Activated naive CD4-positive, alpha-beta T cell treated with anti-CD3 and anti-CD28 coated beads for 36 hours (primary cell): ENCODE measurements at places on chromosomes 11 and 22. TPM values are rescaled to one million over a fixed set of nuclear protein-coding genes. Genes with fewer than 3 reads are reported as not detected.

- no peak for DNase-seq
- peaks cover 13% of the 10 kb centered on the region for H3K27me3 ChIP-seq
- no peak overlapping the region for H3K4me3 ChIP-seq
- peaks cover 4% of the 10 kb centered on the region for H3K4me1 ChIP-seq
- no peaks in the 10 kb centered on the region for H3K36me3 ChIP-seq
- no peak overlapping the region for H3K27ac ChIP-seq
Observed at GRCh38 chr11:125258291-125259032, 93.9 kb downstream of the PKNOX2 start.

- peaks cover 3% of the 10 kb centered on the region for H3K27me3 ChIP-seq
- H3K27ac ChIP-seq = no peak within 1 kb of the TSS
- no peaks in the 10 kb centered on the region for H3K36me3 ChIP-seq
- H3K4me1 ChIP-seq = no peaks in the 10 kb centered on the region
- no peak for DNase-seq
- H3K4me3 ChIP-seq = no peak within 1 kb of the TSS
Observed at GRCh38 chr11:94303966-94304958, at the start of gene IZUMO1R. Gene IZUMO1R (plus strand): TSS chr11:94304580. CDS start chr11:94305637, 1,057 bp downstream.

The HPX gene
- 0.64 TPM for total RNA-seq

- H3K4me3 ChIP-seq = no peak overlapping the region
- no peak for DNase-seq
- peaks cover 2% of the 10 kb centered on the region for H3K4me1 ChIP-seq
- peaks cover 1% of the 10 kb centered on the region for H3K36me3 ChIP-seq
- H3K27me3 ChIP-seq = no peaks in the 10 kb centered on the region
- H3K27ac ChIP-seq = no peak overlapping the region
Observed at GRCh38 chr11:10476342-10476741, 21.3 kb downstream of the AMPD3 start.

DNA sequence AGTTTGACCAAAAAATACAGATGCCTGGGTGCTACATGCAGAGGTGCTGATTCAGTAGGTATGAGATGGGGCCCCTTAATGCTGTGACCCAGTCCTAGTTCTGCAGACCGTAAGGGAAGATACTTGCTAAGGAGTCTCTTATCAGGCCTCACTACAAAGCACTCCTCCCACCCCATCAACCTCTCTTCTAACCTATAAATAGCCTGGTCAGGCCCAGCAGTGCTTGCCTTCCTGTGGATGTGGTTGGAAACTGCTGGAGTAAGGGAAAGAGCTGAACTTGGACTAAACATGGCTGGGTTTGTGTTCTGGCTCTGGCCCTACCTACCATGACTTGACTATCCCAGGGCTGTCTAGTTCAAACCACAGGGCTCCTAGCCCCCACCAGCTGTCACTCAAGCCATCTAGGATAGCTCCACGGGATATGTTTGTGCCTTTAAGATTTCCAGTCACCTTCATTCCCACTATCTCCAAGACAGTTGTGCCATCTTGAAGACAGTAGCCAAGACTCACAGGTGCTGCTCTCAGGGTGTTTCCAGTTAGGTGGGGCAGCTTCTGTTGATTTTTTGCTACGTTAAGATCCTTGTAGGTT lies 9.5 kb upstream of the DKK3 start:
- H3K27ac ChIP-seq = no peak overlapping the region
- no peak for DNase-seq
- H3K27me3 ChIP-seq = peaks cover 21% of the 10 kb centered on the region
- H3K36me3 ChIP-seq = no peaks in the 10 kb centered on the region
- H3K4me3 ChIP-seq = no peak overlapping the region

The MDK gene
- total RNA-seq = 2.9 TPM

DNA sequence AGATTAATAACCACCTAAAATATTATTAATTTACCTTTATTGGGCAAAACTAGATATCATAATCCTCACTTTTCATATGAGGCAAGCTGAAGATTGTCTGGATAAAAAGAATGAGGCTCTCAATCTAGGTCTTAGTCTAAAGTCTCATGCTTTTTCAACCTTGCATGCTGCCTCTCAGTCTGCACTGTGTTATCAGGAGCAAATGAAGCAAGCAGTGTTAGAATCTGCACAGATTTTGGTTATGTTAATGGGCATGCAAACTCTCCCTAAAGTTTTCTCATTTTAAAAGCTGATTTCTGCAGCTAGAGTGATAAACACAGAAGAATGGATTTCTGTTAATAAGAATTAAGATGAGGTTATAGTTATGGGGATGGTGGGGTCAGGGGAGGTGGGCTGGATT lies 350.7 kb upstream of the C11orf87 start:
- H3K36me3 ChIP-seq = no peaks in the 10 kb centered on the region
- H3K27ac ChIP-seq = no peak overlapping the region

DNA sequence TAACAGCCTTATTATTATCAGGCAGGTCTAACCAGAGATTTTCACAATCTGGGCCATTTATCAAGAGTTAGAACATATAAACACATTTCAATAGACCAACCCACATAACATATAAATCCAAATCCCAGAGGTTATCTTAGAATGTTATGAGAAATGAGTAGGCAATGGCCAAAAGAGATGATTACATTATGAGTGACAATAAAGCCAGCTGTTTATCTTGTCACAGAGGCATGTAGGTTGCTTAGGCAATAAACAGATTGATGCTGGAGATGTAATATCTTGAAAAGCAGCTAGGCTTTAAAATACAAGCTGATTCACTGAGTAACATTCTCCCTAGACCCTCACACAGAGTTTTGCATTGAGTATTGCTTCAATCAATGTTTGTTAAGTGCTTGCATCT lies 148.5 kb upstream of the SESN3 start:
- no peak for DNase-seq
- H3K4me1 ChIP-seq = peaks cover 11% of the 10 kb centered on the region
- H3K4me3 ChIP-seq = no peak overlapping the region
- H3K27me3 ChIP-seq = no peaks in the 10 kb centered on the region
- H3K36me3 ChIP-seq = no peaks in the 10 kb centered on the region

- no peak overlapping the region for H3K4me3 ChIP-seq
- H3K36me3 ChIP-seq = peaks cover 4% of the 10 kb centered on the region
Observed at GRCh38 chr11:67996622-67997474, 7.0 kb downstream of the UNC93B1 start.

- peak; percentile 85 for DNase-seq
- no peaks in the 10 kb centered on the region for H3K36me3 ChIP-seq
- H3K27ac ChIP-seq = no peak overlapping the region
- no peak overlapping the region for H3K4me3 ChIP-seq
- no peaks in the 10 kb centered on the region for H3K27me3 ChIP-seq
Observed at GRCh38 chr22:39490135-39490798, 11.8 kb upstream of the MIEF1 start.

GRCh38 chr22:50190941-50191741 lies 5.4 kb downstream of the TRABD start:
- peaks cover 53% of the 10 kb centered on the region for H3K4me1 ChIP-seq
- no peaks in the 10 kb centered on the region for H3K27me3 ChIP-seq
- H3K4me3 ChIP-seq = peak overlapping the region; percentile 84

The TRIM51 gene
- total RNA-seq = not detected

- no peaks in the 10 kb centered on the region for H3K27me3 ChIP-seq
- H3K27ac ChIP-seq = no peak overlapping the region
- H3K36me3 ChIP-seq = no peaks in the 10 kb centered on the region
Observed at GRCh38 chr22:46122511-46122971, 27.8 kb upstream of the PPARA start.

GRCh38 chr11:43895601-43896000 lies 15.0 kb downstream of the ALKBH3 start:
- H3K4me1 ChIP-seq = no peaks in the 10 kb centered on the region
- no peak for DNase-seq
- H3K4me3 ChIP-seq = no peak overlapping the region
- no peaks in the 10 kb centered on the region for H3K27me3 ChIP-seq
- no peak overlapping the region for H3K27ac ChIP-seq

- no peak overlapping the region for H3K27ac ChIP-seq
- no peaks in the 10 kb centered on the region for H3K4me1 ChIP-seq
- H3K4me3 ChIP-seq = no peak overlapping the region
- H3K27me3 ChIP-seq = peaks cover 10% of the 10 kb centered on the region
- no peaks in the 10 kb centered on the region for H3K36me3 ChIP-seq
Observed at GRCh38 chr11:101577461-101577860, 6.3 kb downstream of the TRPC6 start.

- H3K4me3 ChIP-seq = no peak overlapping the region
- no peak overlapping the region for H3K27ac ChIP-seq
- no peaks in the 10 kb centered on the region for H3K4me1 ChIP-seq
Observed at GRCh38 chr11:111426617-111427016, 47.5 kb upstream of the POU2AF1 start.

DNA sequence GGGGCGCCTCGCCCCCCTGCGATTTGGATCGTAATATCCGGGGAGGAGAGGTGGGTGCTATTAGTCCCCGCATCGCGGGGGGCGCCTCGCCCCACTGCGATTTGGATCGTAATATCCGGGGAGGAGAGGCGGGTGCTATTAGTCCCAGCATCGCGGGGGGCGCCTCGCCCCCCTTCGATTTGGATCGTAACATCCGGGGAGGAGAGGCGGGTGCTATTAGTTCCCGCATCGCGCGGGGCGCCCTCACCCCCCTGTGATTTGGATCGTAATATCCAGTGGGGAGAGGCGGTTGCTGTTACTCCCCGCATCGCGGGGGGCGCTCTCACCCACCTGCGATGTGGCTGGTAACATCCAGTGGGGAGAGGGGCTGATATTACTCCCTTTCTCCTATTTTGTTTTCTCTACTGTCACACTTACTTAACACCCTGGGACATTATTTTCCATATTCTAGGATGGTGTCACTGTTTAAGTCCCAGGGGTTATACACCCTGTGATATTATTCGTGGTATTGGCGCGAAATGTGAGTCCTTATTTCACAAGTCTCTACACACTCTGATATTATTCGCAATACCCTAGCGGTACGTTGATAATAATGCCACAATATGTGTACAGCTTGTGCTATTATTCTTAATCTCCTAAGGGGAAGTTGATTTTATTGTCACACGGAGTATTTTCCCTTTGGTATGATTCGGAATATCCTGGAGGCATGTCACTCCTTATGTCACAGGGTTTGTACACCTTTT lies 57.8 kb upstream of the ALDH3B2 start:
- peaks cover 16% of the 10 kb centered on the region for H3K27me3 ChIP-seq
- H3K36me3 ChIP-seq = no peaks in the 10 kb centered on the region

GRCh38 chr11:20493340-20493739 lies 105.8 kb downstream of the PRMT3 start:
- no peaks in the 10 kb centered on the region for H3K27me3 ChIP-seq
- peaks cover 5% of the 10 kb centered on the region for H3K4me1 ChIP-seq
- no peak for DNase-seq

The RAB38 gene
- 0.69 TPM for total RNA-seq

The DUSP8 gene
- total RNA-seq = 3.0 TPM

The TH gene
- not detected for total RNA-seq

The KCNQ1 gene
- total RNA-seq = 10.6 TPM

- peaks cover 1% of the 10 kb centered on the region for H3K36me3 ChIP-seq
- H3K27ac ChIP-seq = no peak overlapping the region
- H3K4me3 ChIP-seq = no peak overlapping the region
- peaks cover 27% of the 10 kb centered on the region for H3K27me3 ChIP-seq
- no peaks in the 10 kb centered on the region for H3K4me1 ChIP-seq
Observed at GRCh38 chr22:22463855-22464540, 44.5 kb downstream of the ZNF280B start.

The OR52I1 gene
- not detected for total RNA-seq

- no peaks in the 10 kb centered on the region for H3K36me3 ChIP-seq
- no peak for DNase-seq
- no peaks in the 10 kb centered on the region for H3K4me1 ChIP-seq
- H3K27ac ChIP-seq = no peak overlapping the region
- H3K4me3 ChIP-seq = no peak overlapping the region
Observed at GRCh38 chr11:99934008-99934407, 753.1 kb upstream of the ARHGAP42 start.

- no peaks in the 10 kb centered on the region for H3K27me3 ChIP-seq
- H3K27ac ChIP-seq = no peak overlapping the region
- no peak for DNase-seq
- peaks cover 2% of the 10 kb centered on the region for H3K36me3 ChIP-seq
- H3K4me3 ChIP-seq = peak overlapping the region; percentile 78
- peaks cover 44% of the 10 kb centered on the region for H3K4me1 ChIP-seq
Observed at GRCh38 chr11:64229090-64229743, 1.1 kb upstream of the DNAJC4 start.

The RHOD gene
- 0.98 TPM for total RNA-seq

GRCh38 chr22:39833093-39833492 lies 60.5 kb downstream of the ENTHD1 start:
- H3K27me3 ChIP-seq = no peaks in the 10 kb centered on the region
- DNase-seq = no peak
- no peak overlapping the region for H3K27ac ChIP-seq
- H3K4me1 ChIP-seq = peaks cover 14% of the 10 kb centered on the region
- no peak overlapping the region for H3K4me3 ChIP-seq

The MPPED2 gene
- not detected for total RNA-seq

DNA sequence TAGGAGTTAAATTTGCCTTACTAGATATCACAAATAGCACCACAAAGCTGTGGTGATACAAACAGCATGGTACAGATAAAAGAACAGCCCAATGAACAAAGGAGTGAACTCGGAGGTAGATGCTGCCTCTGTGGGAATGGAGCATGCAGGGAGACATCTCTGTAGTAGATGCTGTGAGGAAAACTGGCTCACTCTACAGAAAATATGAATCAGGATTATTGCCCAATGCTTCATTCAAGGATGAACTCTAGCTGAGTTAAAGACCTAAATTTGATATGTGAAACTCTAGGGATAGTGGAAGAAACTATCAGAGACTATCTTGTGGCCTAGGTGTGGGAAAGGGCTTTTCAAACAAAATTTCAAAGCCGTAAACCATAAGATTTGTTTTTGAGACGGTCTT lies 15.3 kb upstream of the CAPN5 start:
- H3K4me1 ChIP-seq = peaks cover 5% of the 10 kb centered on the region
- DNase-seq = no peak
- H3K36me3 ChIP-seq = no peaks in the 10 kb centered on the region
- H3K4me3 ChIP-seq = no peak overlapping the region

DNA sequence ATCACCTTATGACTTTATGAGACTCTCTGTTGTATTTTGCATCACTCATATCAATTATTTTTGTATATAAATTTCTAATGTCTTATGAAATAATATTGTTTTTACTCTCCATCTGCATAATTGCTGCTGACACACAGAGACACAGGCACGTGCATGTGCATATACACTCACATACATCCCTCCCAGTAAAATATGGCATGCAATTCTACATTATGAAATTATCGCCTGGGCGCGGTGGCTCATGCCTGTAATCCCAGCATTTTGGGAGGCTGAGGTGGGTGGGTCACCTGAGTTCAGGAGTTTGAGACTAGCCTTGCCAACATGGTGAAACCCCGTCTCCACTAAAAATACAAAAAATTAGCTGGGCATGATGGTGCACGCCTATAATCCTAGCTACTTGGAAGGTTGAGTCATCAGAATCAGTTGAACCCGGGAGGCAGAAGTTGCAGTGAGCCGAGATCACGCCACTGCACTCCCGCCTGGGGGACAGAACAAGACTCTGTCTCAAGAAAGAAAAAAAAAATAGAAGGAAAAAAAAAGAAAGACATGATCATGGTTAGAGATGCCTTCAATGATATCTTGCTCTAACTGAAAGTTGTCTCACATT lies 96.7 kb upstream of the LUZP2 start:
- no peak overlapping the region for H3K27ac ChIP-seq
- H3K4me3 ChIP-seq = no peak overlapping the region
- no peaks in the 10 kb centered on the region for H3K4me1 ChIP-seq
- no peaks in the 10 kb centered on the region for H3K36me3 ChIP-seq
